Renal cortex interstitium (tissue), 15 donors: ENCODE measurements at places on chromosomes 6 and 20. TPM values are rescaled to one million over a fixed set of nuclear protein-coding genes. Genes with fewer than 3 reads are reported as not detected.

The CCHCR1 gene
- polyA plus RNA-seq = 41.6 TPM

DNA sequence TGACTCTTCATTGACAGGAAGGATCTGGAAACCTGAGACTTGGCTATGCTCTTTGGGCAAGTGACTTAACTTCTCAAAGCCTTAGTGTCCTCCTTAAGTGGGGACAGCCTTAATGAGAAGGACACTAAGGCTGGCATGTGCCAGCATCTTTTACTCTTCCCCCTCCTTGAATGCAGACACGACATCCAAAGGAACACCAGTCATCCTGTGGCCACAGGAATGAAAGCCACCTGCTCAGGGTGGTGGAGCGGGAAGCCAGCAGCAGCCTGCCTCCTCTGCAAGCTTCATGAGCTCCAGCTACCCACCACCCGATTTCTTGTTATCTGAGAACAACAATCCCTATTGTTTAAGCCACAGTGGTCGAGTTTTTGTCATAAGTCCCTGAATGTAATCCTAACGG lies 44.5 kb downstream of the TMEM14B start:
- DNase-seq = no peak

- no peak for DNase-seq
Measured at GRCh38 chr6:656460-657252, at the start of gene HUS1B. HUS1B (minus strand) TSS chr6:657100; CDS start chr6:656944, 156 bp downstream.

DNA sequence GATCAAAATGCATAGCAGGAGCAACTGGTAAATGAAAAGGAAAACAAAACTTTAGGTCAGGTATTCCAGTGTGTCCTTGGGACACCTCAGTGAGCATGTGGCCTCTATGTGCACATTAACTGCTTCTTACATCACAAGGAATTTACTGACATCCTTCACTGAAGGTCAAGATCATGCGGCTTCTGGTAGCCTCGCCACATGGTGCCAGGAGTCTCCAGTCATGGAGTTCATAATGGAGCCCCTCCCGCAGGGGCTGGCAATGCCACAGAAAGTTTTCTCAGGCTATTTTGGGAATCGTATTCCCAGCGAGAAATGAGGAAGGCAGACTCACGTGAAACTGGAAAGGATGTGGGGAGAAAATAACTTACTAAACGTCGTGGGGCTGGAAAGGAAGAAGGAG lies 19.7 kb upstream of the SLC22A3 start:
- DNase-seq = no peak

DNA sequence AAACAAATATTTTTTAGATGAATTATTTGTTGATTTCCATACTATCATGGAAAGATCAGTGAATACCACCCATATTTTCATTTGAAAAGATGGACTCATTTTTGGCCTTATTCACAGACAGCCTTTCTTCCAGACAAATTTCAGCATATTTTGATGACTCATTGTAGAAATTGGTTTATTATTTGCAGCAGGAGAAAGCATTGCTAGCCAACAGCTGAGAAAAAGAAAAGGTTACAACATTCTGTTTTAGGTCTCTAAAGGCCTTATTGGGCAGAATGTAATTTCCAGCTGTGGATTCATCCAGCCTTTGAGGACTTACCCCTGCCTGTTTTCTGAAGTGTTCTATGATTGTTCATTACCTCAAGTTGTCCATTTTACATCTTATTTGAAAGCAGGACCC lies 201.9 kb downstream of the PLCB4 start:
- DNase-seq = no peak

DNA sequence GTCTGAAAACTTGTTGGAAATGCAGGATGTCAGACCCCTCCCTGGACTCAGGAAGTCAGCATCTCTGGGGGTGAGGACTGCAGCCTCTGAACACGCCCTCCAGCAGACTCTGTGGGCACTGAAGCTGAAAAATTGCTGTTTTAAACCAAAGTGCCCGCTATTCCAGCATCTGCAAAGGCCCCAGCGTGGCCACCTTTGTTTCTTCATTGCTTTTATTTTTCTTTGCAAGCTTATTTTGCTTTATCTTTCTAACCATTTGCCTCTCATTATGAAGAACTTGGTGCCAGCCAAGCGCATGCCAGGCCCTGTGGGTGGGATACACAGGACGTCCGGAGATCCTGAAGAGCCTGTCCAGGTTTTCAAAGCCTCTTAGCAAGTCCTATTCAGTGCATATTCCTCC lies 203.9 kb upstream of the CST7 start:
- DNase-seq = no peak

DNA sequence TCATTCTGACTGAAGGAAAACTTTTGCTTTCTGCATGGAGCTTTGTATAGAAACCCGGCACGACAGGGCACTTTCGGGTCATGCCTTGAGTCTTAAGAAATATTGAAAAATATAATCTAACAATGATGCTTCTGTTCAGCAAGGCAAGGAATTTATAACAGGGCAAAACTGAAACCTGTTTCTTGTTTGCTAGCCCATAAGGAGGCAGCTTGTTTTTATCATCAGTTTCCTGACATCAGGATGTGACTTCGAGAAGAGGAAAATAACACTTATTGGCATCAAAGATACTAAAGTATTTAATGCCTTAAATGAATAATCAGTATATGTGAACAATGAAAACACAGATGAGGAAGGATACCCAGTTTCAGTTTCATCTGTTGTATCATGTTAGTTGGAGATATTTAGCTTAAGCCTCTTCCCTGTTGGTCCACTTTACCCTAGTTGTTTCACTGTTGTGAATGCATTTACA lies 146.5 kb downstream of the CDKAL1 start:
- DNase-seq = no peak

DNA sequence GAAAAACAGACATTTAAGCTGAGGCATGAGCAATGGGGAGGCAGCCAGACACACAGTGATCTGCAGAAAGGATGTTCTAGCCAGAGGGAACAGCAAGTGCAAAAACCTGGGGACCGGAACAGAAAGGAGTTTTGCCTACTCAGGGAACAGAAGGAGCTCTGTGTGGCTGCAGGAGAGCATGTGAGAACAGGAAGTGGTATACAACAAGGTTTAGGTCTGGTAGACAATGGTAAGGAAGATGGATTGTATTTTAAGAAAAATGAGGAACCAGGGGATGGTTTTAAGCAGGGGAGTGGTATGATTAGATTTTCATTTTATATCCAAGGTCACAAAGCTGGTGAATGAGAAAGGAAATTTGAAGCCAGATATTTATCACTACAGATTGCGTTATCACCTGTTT lies 157.5 kb downstream of the UNC5CL start:
- no peak for DNase-seq

DNA sequence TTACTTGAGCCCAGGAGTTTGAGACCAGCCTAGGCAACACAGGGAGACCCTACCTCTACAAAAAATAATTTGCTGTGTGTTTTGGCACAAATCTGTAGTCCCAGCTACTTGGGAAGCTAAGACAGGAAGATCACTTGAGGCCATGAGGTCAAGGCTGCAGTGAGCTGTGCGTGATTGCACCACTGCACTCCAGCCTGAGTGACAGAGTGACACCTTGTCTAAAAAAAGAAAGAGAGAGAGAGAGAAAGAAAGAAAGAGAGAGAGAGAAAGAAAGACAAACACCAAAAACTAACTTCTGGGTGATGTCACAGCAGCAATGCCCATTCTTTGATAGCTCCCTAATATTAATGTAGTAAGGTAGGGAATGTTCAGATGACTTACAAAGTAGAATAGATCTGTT lies 20.4 kb downstream of the USP49 start:
- DNase-seq = no peak

GRCh38 chr20:47713878-47714450 lies 71.3 kb downstream of the SULF2 start:
- DNase-seq = no peak

DNA sequence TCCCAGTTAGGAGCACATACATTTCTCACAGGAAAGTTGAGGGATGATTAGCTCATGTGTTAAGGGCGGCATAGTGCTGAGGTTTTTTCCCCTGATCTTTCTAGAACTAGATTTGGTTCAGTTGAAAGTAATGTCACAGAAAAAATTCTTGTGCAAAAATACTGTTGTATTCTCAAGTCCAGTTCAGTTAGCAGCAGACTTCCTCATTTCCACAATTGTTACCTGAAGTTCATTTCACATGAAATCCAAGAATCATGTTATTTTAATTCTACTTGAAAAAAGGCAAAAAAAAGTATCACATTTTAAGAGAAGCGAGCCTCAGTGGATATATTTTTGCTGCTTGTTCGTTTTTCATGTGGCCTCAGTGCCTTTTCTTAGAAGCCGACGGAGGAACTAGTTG lies 227.8 kb downstream of the TMEM242 start:
- DNase-seq = no peak

DNA sequence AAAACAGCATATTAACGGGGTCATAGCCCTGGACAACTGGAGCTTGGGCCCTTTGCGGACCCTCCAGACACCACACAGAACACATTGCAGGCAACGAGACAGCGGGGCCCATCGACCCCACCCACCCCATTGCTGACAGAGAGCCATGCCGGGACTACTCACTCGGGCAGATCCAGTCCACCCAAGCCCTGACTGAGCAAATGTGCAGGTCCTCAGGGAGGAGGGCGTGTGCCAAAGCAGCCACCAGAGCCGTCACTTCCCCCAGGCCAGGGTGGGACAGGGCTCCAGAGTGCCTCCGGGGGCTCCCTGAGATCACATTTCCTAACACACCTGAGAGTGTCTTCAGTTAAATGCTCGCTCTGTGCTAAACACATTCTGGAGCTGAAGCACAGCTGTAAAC lies 114.9 kb downstream of the CDH4 start:
- no peak for DNase-seq

GRCh38 chr6:132390017-132390416 lies 11.3 kb downstream of the MOXD1 start:
- no peak for DNase-seq

DNA sequence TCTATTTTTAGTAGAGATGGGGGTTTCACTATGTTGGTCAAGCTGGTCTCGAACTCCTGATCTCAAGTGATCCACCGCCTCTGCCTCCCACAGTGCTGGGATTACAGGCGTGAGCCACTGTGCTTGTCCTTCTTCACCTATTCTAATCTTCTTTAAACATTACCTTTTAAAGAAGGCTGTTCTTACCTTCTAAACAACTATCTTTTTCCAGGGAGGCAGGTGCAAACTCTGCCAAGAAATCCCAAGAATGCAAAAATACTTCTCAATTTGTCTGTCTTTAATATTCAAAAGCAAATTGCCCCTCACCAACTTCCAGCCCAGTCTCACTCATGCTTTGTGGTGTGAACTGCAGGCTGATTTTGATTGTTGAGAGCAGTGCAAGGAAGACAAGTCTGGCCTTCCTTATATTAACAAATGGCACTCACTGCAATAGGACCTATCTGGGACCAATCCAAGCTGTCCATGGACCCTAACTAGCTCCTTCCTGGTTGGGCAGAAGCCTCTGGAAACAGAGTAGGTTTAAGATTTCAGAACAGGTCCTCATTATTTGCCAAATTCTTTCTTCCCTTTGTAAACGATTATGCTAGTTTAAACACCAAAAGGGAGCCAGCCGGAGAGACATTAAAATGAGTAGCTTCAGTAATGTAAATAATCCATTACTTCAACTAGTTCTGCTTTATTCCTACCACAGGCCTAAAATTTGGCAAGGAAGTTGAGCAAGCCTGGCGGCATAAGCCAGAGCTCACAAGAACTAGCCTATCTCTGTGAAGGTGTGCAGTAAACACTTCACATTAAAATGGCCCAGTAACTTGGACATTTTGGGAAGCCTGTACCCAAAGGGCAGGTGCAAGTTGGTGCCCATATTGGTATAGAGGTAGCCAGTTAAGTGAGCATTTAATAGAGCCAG lies 1.6 kb downstream of the SCAND1 start:
- DNase-seq = no peak

DNA sequence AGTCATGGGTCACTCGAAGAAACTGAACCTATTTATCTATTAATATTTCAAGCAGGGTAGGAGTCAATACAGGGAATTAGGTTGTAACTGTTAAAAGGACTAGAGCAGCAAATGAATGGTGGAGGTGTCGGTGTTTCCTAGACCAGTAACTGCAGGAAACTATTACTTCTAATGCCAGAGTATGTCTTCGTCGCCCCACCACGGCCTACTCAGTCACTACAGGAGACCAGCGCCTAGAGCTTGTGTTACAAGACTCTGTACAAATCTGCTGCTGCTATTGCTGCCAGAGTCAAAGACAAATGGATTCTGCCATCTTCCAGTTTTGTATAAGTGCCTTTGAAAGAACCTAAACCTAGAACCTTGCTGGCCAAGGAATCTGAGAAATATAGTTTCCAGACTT lies 343.9 kb downstream of the SOX4 start:
- DNase-seq = no peak

The FAM8A1 gene
- 48.5 TPM for polyA plus RNA-seq

- no peak for DNase-seq
Measured at GRCh38 chr6:155440398-155441111, 15.1 kb downstream of the NOX3 start.

- no peak for DNase-seq
Measured at GRCh38 chr6:38436726-38437465, 202.8 kb downstream of the BTBD9 start.

The FARS2 gene
- 20.0 TPM for polyA plus RNA-seq

- no peak for DNase-seq
Measured at GRCh38 chr6:53701333-53702218, 36.0 kb upstream of the KLHL31 start.

DNA sequence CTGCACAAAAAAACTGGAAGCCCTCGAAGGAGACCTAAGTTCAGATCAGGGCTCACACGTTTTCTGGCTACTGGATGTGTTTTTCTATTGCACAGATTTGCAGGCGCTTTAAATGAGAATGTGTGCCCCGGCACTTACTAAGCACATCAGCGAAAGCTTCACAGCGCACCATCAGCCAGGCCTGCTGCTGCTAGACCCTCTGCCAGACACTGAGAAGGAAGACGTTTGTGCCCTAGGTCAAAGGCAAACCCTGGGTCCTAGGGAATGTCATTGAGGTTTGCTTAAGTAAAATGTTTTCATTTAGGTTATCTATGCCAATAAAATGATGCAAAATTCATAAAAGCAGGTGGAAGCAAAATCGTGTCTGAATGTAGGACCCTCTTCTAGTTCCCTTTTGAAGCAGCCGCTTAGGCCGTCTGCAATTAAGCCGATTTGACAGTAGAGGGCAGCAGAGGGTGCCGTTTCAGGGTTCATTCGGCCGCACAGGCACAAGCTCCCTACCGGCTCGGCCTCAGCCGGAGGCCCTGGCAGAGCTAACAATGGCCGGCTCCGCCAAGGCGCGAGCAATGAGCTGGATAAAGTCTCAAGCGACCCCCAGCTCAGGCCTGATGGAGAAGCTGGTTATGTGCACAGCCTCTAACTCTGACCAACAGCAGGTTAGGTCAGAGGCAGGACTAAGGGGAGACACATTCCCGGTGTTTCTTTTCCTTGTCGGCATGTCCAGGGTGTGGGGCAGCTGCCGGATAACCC lies 107.2 kb upstream of the FOXA2 start:
- peak; percentile 69 for DNase-seq

DNA sequence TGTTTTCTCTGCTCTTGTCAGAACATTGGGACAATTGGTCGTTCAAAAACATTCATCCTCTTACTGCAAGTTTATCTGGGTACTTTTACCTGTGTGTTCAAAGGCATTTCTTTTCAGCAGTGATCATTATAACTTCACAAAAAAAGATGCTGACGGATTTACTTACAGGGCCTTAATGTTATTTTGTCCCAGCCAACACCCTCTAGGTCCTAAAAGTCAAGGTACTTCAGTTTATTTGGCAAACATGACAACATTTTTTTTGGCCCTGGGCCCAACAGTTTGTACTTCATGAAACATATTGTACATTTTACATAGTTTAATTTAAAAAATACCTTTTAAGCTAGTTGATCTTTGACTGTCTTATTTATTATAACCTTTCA lies 241.2 kb upstream of the TAB2 start:
- no peak for DNase-seq
